ENCODE measurements at places on chromosomes 11 and 22.

- no peak for DNase-seq
Measured at GRCh38 chr22:28015676-28016601, 96.9 kb upstream of the PITPNB start.

- no peak for DNase-seq
Measured at GRCh38 chr11:1049431-1049891, 12.9 kb upstream of the MUC6 start.

DNA sequence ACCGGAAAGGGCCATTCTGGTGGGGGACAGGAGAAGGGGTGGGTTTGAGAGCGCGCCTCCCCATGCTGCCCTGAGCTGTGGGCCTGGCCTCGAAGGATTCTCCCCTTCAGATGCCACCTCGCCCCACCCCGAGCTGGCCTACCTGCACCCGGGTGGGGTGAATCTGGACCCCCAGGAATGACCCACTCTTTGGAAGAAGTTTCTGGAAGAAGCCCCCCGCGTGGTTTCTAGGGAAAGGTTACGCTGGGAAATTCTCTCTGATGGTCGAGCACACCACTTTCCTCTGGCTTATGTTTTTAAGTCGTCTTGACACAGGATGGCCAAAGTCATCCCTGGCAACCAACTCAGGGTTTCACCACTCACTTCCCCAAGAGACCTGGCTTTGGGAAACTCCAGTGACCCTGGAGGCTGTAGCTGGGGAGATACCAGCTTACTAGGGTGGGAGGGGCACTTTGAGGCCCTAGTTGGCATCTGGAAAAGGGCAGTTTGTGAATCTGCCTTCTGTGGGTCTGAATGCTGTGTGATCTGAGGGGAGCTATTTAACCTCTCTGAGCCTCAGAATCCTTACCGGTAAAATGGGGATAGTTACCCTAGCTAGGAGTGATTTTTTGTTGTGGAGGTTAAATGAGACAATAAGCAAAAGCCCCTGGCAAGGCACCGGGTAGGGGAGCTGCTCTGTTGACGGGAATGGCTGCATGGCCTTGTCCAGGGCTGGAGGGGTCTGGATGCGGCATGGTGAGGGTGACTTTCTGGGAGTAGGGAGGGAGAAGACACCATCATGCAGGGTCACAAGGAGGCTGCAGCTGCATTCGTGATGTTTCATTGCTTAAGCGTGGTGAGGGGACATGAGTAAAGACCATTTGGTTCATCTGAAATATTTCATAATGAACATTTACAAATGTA is 45.3 kb upstream of the ACCSL start:
- DNase-seq, result peak; percentile 64

DNA sequence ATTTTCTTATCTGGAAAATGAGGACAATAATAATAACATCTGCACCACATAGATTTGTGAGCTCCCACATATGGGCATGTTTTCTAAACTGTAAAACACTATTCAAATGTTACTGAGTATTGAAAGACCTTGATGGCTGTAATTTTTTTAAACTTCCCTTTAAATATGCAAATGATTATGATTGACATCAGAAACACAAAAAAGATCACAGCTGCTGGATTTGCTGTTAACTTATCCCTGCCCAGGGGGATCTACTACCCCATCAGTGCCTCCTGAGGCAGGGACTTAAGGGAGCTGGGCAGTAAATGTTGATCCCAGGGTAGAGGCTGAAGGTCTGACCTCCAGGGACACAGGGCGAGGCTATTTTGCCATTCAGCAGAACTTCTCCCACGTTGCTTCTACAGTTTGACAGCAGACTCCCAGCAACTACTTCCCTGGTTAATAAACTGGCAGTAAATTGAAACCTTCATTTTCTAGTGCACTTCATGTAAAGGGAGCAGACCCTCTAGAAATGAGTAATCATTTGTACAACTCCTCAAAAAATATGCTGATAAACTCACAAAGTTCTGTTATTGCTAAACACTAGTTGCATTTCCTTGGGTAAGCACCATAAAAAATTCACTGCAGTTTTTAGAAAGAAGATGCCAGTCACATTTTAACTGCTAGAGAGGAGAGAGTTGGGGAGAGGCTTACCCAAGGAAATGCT is 20.3 kb downstream of the TMPRSS5 start:
- DNase-seq, result no peak

GRCh38 chr11:74543991-74544390 is 48.4 kb upstream of the POLD3 start:
- DNase-seq, result no peak

- no peak for DNase-seq
Measured at GRCh38 chr22:28542980-28543621, 136.5 kb downstream of the TTC28 start.

- DNase-seq, result no peak
Measured at GRCh38 chr11:74069146-74070046, 60.5 kb upstream of the UCP3 start.

DNA sequence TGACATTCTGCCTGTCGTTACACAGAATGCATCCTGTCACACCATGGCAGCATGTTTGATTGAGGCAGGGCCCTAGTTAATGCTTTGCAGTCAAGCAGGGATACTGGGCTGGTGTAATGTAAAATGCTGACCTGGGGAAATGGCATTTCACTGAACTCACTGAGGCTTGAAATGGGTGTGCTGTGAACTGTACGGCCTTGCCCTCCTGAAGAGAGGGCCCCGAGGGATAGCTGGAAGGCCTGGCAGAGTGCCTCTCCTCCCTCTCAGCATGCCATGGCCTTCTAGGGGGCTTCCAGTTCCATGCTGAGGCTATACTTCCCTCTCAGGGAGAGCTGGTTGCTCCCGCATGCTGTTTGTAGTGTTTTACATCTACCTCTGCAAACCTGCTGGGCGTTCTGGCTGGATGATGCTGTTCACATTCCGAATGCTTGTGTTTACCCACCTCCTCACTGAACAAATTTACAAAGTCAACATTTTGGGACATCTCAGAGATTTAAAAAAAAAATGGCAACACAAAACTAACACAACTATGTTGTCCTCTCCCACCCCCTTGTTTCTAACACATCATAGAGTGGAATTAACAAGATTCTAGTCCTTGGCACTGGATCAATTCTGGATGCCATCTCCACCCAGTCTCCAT is 416.7 kb upstream of the CADM1 start:
- DNase-seq, result no peak

DNA sequence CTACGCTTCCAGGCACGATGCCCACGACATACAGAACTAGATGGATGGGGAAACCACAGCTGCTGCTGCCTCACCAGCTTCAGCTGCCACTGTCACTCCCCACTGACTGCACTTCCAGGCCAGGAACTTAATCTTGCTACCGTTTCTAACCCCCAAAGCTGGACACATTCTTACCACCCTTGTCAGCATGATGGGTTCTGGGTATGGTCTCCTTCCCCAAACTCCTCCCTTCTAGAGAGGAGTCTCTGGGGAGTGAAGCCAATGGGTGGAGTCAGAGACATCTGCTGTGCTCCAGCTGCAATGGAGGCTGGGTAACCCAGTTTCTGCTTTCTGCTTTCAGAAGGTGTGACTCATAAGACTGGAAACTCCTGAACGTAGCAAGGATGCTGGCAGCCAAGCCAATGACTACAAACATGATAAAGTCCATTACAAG is 87.0 kb upstream of the THY1 start:
- DNase-seq, result no peak

- no peak for DNase-seq
Measured at GRCh38 chr22:47215851-47216250, 453.4 kb downstream of the TBC1D22A start.

GRCh38 chr22:46801331-46801811 is 38.9 kb downstream of the TBC1D22A start:
- no peak for DNase-seq

GRCh38 chr11:75100314-75100713 is 3.6 kb upstream of the OR2AT4 start:
- no peak for DNase-seq

- DNase-seq, result peak; percentile 85
Measured at GRCh38 chr11:8717876-8718753, 35.5 kb downstream of the RPL27A start.

DNA sequence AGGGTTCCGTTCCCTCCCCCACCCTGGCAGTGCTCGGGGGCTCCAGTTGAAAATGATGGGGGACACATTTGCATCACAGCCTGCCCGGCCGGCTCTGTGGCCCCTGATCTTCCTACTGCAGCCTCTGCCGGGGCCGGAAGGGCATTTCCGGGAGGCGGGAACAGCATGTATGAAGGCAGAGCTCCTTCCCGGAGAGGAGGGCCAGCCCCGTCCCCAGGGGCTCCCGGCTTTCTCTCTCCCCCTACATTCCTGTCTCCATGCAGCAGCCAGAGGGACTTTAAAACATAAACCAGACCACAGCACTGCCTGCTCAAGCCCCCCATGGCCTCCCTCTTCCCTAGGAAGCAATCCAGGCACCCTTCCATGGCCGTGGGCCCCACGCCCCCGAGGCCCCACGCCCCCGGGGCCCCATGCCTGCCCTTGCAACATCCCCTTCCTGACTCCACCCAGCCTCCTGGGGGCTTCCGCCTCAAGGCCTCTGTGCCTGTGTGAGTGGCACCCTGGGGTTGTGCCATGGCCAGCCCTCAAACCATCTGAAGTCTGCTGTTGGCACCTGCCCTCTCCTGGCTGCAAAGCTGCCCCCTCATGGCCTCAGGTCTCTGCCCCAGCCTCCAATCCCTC is 73.1 kb downstream of the CDKN1C start:
- no peak for DNase-seq

GRCh38 chr11:14809466-14809865 is 82.6 kb downstream of the CYP2R1 start:
- no peak for DNase-seq

DNA sequence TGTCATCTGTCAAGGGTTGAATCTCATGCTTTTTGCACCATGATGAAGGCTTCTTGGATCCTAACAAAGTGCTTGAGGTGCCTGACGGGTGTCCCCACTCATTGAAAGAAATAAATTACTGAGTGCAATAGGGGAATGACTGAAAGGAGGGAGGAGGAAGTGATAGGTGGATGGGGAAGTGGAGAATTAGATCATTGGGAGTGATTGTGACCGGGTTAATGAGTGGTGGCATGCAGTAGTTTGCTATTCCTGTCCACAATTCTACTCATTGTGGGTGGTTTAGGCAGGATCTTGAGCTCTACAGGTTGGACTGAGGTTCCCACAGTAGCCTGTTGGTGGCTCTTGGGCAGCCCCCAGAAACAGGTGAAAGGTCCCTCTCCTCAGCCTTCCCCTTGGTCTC is 44.3 kb downstream of the THAP12 start:
- no peak for DNase-seq

GRCh38 chr11:46293641-46294103 is 16.2 kb downstream of the CREB3L1 start:
- no peak for DNase-seq

GRCh38 chr11:63919267-63920125 is 2.5 kb upstream of the RCOR2 start:
- no peak for DNase-seq

GRCh38 chr22:26968859-26969523 is 311.6 kb downstream of the MIAT start:
- DNase-seq, result no peak

- no peak for DNase-seq
Measured at GRCh38 chr22:26322179-26322905, 106.7 kb upstream of the ASPHD2 start.

GRCh38 chr11:12381875-12382274 is 4.5 kb downstream of the PARVA start:
- no peak for DNase-seq

- DNase-seq, result no peak
Measured at GRCh38 chr11:19704213-19704612, 8.4 kb upstream of the NAV2 start.

DNA sequence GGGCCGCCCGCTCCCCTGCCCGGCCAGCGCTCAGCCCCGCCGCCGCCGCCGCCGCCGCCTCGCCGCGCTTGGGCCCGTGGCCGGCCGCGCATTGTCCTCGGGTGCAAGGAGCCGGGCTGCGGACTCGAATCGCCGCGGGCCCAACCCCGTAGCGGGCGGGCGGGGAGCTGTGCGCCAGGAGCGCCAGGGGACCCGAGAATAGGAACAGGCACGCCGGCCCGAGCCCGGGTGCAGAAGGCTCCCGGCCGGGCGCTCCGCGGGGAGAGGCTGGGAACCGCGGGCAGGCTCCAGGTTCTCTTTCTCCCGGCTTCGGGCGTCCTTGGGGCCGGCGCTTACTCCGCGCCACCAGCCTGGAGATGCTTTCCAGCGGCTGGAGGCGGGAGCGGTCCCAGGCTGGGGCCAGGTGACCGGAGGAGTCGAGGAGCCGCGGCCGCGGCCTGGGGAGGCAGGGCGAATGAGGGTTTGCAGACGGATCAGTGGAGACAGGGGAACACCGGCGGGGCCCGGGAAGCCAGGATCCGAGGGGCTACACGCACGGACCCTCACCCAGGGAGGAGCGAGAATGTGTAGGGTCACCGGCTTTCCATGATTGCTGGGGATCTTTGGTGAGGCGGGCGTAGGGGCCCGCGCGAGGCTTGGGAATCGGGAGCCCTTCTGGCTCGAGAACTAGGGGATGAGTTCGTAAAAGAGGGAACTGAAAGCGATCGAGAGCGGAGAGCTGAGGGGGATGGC is 726 bp downstream of the PKNOX2 start:
- no peak for DNase-seq
